ENCODE measurements at places on chromosomes 13 and 19.

DNA sequence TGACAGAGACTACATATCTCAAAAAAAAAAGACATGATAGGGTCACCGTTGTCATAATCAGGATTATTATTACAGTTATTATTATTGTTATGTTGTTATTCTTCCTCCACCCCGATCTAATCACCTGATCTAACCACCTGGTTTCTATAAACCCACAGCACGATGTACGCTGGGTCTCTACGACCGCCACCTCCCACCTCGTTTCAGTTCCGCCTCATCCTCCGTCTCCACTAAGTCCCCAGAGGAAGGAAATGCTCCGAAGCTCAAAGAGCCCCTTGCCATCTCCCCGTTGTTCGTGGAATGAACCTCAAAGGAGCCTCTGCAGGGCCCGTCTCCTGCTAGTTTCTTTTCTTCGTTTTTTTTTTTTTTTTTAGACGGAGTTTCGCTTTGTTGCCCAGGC is 15.9 kb upstream of the MEIS3 start:
- DNase-seq, result no peak

DNA sequence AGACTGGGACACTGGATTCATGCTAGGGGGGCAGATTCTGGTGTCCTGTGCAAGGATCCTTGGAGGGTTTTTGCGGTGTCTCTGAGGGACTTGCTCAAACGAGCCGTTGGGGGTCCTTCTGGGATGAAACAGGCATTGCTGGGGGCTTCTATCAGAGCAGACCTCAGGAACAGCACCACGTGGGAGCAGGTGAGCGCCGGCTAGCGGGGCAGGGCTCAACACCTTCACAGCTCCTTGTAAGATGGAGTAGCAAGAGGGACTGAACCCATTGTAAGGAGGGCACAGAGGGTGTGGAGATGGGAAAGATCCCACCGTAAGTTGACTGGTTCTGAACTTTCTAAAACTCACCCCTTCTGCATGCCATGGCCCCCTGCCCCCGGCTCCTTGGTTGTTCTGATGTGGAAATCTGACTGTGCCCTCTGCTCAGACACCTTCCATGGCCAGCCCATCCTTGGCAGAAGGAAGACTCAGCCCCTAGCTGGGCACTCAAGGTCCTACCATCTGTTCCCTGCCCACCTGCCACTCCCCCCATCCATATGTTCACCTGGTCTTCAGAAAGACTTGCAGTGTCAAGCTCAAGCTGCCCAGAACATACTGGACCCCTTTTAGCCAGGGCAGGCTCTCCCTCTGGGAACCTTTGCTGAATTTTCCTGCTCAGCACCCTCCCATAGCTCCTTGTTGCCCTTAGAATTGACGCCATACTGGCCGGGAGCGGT is 1.2 kb downstream of the SLC27A1 start:
- no peak for DNase-seq

DNA sequence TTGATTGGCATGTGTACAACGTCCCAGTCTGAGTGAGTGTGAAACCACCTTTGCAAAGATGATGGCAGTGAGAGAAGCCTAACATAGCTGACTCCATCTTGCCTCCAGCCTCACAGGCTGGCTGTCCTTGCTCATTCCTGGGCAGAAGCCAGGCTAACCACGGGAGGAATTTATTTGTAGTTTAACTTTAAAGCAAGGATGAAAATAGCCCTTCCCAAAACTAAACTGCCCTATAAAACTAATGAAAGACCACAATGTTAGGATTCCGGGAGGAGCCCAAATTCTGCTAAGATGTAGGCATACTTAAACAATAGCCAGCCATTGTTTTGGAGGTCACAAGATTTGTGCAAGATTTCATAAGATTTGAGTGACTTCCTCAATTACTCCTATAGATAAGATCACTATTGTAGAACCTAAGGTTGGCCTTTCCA is 96.6 kb upstream of the LSM14A start:
- no peak for DNase-seq

- DNase-seq, result no peak
Measured at GRCh38 chr13:43242040-43242439, 218.7 kb downstream of the DNAJC15 start.

GRCh38 chr19:56348289-56348877 is 33.7 kb upstream of the ZSCAN5A start:
- DNase-seq, result no peak

- no peak for DNase-seq
Measured at GRCh38 chr13:114200399-114200911, 21.4 kb downstream of the CFAP97D2 start.

- no peak for DNase-seq
Measured at GRCh38 chr19:912181-913079, 589 bp downstream of the R3HDM4 start.

DNA sequence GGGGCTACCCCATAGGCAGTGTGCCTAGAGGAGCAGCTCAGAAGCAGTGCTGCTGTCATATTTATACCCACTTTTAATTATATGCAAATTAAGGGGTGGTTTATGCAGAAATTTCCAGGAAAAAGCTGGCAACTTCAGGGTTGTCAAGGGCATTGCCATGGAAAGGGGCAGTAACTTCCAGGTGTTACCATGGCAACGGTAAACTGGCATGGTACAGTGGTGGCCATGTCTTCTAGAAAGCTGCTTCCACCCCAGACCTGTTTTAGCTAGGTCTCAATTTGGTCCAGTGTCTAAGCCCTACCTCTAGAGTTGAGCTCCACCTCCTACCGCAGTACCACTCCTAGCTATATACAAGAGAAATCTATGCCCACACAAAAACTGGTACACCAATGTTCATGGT is 11.3 kb downstream of the PNMA8A start:
- DNase-seq, result no peak

DNA sequence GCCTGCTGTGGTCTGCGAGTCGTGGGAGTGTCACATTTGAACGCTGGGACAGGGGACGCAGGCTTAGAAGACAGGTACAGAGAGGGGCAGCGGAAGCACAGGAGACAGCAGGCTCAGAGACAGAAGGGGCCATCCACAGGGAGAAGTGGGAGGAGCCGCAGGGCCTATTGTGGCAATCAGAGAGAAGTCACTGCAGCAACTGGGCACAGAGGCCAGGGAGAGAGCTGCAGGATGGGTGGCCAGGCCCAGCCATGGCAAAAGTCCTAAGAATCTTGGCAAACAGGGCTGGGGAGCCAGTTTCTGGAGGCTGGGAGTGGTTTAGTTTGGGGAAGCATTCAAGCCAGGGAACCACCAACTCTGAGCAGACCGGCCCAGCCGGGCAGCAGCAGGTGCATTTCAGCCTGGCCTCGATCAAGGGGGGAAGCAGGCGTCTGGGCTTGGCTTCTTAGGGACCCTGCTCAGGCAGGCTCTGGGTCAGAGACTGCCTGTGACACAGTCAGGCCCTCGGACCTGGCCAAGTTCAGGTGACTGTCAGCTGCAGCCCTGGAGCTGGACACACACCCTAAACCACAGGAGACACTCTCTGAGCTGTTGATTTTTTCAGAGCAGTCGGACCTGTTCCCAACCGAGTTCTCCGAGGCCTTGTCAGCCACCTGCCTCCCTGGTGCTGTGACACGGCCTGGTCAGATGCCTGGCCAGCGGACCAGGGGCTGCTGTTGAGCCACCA is 11.8 kb downstream of the SH3GL1 start:
- DNase-seq, result no peak

GRCh38 chr19:33197591-33198000 is 3.5 kb downstream of the LRP3 start:
- no peak for DNase-seq

DNA sequence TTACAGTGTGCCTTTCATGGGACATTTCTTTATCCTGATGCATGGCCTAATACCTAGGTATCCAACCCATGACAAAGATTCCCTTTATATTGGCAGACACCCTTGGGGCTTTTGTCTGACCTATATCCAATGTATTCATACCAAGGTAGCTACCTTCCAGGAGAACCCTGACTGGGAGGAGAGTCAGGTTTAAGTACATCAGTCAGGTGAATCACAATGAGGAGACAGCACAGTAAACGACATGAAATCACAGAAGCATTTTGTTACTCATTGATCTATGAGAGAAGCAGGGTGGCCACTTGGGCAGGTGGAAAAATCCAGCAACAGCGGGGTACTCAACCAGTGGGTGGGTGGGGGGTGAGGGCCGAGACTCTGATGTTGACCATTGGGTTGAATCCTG is 527.4 kb upstream of the ATXN8OS start:
- no peak for DNase-seq

DNA sequence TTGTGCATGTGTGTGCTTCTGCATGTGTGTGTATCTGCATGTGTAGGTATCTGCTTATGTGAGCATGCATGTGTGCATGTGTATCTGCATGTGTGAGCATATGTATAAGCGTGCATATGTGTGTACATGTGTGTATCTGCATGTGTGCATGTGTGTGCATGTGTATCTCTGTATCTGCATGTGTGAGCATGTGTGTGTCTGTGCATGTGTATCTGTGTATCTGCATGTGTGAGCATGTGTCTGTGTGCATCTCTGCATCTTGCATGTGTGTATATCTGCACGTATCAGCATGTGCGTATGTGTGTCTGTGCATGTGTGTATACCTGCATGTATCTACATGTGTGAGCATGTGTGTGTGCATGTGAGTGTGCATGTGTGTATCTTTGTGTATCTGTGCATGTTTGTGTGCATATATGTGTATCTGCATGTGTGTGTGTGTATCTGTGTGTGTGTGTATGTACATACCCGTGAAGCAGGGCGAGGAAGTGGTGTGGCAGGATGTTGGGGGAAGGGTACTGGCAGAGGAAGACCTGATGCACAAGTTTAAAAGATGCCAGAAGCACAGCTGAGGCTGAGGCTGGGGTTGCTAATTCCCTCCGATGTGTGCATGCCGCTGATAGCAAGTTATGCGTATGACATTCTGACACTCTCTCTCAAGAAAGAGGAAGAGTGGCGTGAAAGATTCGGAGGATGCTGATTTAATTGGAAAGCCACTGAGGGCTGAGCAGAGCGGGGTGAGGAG is 64.2 kb downstream of the TEX29 start:
- no peak for DNase-seq

- no peak for DNase-seq
Measured at GRCh38 chr19:13215572-13216380, 65.6 kb downstream of the IER2 start.

DNA sequence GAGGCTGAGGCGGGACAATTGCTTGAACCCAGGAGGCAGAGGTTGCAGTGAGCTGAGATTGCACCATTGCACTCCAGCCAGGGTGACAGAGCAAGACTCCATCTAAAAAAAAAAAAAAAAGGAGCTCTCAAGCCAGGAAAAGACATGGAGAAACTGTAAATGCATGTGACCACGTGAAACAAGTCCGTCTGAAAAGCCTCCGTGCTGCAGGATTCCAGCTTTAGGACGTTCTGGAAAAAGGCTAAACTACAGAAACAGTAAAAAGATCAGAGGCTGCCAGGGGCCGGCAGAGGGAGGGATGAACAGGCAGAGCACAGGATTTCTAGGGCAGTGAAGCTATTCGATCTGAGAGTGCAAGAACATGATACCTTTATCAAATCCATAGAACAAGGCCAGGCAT is 40.7 kb upstream of the NDUFS7 start:
- no peak for DNase-seq

DNA sequence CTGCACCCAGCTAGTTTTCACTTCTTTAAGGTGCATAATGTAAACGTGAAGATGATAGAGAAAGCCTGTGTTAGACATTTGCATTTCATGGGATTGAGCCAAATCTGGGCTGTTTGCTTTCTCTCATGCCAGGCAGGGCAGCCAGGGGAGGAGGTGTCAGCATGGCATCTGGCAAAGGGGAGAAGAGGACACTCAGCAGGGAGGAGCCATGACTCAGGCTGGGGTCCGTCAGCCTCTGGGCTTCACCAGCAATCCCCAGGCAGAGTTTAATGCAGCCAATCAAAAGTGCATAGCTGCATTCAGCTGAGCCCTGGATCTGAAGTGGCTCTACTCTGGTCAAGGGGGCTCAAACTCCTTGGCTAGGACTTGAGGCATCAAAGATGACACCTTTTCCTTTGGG is 23.5 kb downstream of the EBPL start:
- DNase-seq, result no peak

DNA sequence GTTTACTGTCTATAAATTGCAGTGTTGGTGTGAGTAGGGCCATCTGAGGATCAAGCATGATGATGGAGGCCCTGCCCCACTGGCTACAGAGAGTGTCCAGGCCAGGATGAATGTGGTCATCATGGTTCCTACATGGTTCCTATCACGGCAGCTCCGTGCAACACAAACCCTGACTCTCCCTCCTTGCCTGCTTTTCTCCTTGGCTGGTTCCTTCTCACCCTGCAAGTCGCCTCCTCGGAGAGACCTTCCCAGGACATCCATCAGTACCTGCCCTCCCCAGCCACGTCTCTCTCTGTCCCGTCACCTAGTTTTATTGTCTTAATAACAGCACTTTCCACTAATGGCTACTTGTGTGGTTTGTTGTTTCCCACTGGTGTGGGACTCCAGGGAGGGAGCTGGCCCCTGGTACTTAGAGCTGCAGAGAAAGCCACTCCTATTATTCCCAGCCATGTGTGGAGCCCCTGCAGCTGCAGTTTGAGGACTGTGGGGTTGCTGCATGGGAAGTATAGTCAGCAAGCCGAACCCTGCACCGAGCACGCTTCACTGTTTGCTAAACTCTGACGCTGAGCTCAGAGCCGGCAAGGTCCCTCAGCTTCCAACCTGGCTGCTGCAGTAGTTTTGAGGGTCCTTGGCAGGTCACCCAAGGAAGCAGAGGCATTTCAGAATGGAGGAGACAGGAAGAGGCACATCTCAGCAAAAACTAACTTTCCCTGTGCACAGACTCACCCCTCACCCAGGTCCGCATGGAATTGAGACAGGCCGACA is 146.4 kb upstream of the VSTM2B start:
- DNase-seq, result peak; percentile 30

- DNase-seq, result no peak
Measured at GRCh38 chr19:39363901-39364457, 21.8 kb downstream of the SAMD4B start.

- no peak for DNase-seq
Measured at GRCh38 chr13:43000676-43001075, 8.6 kb upstream of the EPSTI1 start.

DNA sequence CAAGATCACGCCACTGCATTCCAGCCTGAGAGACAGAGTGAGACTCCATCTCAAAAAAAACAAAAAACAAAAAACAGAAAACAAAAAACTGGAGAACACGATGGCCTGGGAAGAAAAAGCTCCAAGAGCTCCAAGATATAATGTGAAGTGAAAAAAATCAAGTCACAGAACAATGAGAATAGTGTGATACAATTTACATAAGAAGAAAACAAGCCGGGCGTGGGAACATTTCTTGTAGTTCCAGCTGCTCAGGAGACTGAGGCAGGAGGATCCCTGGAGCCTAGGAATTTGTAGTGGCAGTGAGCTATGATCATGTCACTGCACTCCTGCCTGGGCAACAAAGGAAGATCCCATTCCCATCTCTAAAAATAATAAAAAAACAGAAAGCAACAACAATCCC is 8.5 kb upstream of the LMTK3 start:
- no peak for DNase-seq

DNA sequence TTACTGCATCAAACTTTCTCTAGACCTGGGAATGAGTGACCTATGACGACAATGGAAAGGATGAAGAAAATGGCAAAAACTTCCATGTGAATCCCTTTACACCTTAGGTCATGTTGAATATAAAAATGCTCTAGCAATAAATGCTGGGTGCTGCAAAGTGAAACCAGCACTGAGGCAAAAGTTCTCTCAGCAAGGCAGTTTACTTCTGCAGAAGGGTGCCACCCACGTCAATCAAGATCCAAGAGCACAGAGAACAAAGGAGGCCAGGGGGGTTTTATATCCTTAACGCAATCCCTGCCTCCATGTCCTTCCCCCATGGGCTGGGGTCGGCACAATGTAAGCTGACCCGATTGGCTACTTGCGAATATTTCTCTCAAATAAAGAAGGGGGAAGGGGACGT is 38.7 kb downstream of the ZNF333 start:
- no peak for DNase-seq

- DNase-seq, result no peak
Measured at GRCh38 chr13:98944336-98944735, 33.5 kb downstream of the DOCK9 start.

Measured in NCI-H187 treated with DMSO at 0.1 percent for 48 hours (cell line).